Naive thymus-derived CD8-positive, alpha-beta T cell (primary cell): ENCODE measurements at places on chromosomes 7 and 10. TPM values are rescaled to one million over a fixed set of nuclear protein-coding genes. Genes with fewer than 3 reads are reported as not detected.

BAG3 gene
- total RNA-seq = 14.4 TPM

SLC37A3 gene
- 32.7 TPM for total RNA-seq

LIPM gene
- total RNA-seq = not detected

ADAMTS14 gene
- total RNA-seq = not detected

FAM25G gene
- not detected for total RNA-seq

IFIT1 gene
- total RNA-seq = 2.9 TPM

TAS2R38 gene
- total RNA-seq = not detected

- DNase-seq = no peak
Measured at GRCh38 chr7:90903841-90904240, 307.7 kb downstream of the CDK14 start.

DNA sequence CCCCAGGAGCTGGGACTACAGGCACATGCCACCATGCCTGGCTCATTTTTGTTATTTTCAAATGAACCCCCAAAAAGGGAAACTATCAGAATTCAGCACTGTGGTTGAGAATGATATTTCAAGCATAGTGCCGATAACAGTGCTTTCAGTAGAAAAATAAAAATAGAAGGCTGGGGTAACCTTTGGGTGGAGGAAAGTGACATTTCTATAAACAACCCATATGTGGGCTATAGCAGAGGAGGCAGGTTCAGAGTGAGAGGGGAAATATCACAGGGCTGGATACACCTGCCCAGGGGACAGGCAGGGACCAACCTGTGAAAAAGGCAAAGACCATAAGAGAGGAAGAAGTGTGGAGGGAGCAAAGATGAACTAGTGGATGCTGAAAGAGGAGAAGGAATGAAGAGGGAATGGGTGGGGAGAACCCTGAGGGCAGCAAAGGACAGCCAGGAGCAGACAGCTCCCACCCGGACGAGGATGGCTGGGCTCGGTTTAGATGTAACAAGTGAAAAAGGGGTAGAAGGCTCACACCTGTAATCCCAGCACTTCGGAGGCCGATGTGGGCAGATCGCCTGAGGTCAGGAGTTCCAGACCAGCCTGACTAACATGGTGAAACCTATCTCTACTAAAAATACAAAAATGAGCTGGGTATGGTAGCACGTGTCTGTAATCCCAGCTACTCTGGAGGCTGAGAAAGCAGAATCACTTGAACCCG, 56.5 kb downstream of the MAP3K8 start:
- DNase-seq = no peak

DNA sequence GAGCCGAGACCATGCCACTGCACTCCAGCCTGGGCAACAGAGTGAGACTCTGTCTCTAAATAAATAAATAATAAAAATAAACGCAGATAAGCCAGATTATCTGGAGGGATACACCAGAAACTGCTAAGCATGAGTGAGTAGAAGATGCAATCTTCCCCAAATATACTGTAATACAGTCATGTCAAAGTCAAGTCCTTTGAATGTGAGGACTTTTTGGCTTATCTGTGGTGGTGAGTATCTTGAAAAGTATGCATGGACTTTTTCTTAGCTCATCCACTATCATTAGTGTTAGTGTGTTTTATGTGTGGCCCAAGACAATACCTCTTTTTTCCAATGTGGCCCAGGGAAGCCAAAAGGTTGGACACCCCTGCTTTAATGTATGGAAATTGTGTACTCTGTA, 44.7 kb upstream of the PITRM1 start:
- DNase-seq = no peak

GRCh38 chr7:123608991-123609882, 7.6 kb downstream of the ASB15 start:
- DNase-seq = no peak

GRCh38 chr7:100166317-100166940, 2.0 kb downstream of the GAL3ST4 start:
- DNase-seq = no peak

GRCh38 chr7:157271991-157272324, 64.8 kb upstream of the DNAJB6 start:
- DNase-seq = no peak

DNA sequence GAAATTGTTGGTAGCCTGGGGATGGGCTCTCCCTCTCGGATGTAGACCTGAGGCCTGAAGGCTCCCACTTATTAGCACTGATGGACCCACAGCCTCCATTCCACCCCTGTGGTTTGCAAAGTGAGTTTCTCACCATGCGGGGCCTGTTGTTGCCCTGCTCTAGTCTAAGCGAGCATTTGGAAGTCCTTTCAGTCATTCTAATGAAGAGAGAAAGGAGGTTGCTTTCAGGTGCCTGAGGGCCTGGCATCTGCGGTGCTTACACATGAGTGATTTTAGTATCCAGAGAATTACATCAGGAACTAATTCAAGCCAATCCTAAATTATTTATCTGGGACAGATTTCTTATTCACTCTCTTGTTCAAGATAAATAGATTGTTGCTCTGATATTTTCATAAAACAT, 61.6 kb downstream of the NAMPT start:
- no peak for DNase-seq

GRCh38 chr7:133853706-133854276, 273.3 kb upstream of the LRGUK start:
- DNase-seq = no peak

GRCh38 chr7:41825927-41826480, 123.1 kb upstream of the INHBA start:
- DNase-seq = no peak

DNA sequence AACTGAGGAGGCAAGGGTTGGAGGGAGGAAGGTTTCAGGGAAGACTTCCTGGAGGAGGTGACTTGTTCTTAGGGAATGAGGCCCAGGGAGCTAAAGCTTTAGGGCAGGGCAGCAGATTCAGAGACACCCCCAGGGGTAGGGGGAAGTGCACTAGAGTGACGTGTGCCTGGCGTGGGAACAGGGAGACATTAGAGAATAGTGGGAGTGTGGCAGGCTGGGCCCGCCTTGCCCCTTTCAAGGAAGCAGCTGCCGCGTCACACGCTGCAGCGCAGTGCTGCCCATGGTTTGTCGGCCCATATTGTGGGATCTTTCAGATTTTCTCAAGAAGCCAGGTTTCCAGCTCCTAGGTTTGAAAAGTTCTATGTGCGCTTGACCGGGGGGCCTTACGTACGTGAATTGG, 139.4 kb downstream of the LHPP start:
- no peak for DNase-seq

DNA sequence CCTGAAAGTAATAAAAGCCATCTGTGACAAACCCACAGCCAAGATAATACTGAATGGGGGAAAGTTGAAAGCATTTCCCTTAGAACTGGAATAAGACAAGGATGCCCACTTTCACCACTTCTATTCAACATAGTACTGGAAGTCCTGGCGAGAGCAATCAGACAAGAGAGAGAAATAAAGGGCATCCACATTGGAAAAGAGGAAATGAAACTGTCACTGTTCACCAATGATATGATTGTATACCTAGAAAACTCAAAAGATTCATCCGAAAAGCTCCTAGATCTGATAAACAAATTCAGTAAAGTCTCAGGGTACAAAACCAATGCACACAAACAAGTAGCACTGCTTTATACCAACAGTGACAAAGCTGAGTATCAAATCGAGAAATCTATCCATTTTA, 581.7 kb upstream of the TEX47 start:
- no peak for DNase-seq

DNA sequence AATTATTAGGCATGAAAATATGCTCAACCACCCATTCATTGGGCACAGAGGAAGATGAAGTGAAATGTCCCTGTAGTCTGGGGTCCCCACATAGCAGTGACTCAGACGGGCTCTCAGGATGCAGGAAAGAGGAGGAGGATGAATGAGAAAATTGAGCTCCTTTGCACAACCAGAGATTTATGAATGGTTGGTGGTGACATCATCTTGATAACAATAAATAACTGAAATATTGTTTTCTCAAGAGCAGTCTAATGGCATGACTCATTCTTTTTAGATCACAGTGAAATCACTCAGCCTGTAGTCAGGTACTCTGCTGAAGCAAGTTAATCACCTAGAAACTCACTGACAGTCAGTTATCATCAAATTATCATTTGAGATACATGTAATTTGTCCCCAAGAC, 254.1 kb downstream of the RELN start:
- DNase-seq = no peak

GRCh38 chr10:48460182-48460581, 144.7 kb downstream of the ARHGAP22 start:
- no peak for DNase-seq

GRCh38 chr10:88170628-88171027, 307.2 kb downstream of the PTEN start:
- DNase-seq = no peak
